Kidney epithelial cell (primary cell): ENCODE measurements at places on chromosomes 1 and 21. TPM values are rescaled to one million over a fixed set of nuclear protein-coding genes. Genes with fewer than 3 reads are reported as not detected.
A peak's percentile ranks its signal among the peaks of the same experiment; 100 is the strongest.

- DNase-seq: peak; percentile 69
Measured at GRCh38 chr1:162136760-162137159, 67.3 kb downstream of the NOS1AP start.

Gene LCK
- total RNA-seq: 6.2 and 10.3 TPM in 2 replicates

Gene OR2AK2
- not detected in 2 replicates for total RNA-seq

DNA sequence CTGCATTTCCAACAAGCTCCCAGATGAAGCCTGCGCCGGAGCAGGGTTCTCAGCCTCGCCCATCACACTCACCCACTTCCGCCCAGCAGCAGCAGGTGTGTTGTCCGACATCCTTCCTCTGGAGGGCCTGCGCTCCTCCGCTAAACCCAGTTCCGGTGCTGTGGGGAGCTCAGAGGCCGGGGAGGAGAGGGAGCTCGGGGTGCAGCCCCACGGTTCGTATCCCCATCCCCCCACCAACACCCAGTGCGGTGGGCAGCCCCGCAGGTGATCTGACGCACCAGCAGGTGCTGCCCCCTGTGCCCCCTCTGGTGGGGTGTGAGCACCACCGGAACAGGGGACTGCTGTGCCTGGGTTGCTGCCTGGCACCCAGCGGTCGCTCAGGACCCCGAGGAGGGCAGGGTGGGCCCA lies 3.4 kb upstream of the PEX10 start:
- no peak for DNase-seq

DNA sequence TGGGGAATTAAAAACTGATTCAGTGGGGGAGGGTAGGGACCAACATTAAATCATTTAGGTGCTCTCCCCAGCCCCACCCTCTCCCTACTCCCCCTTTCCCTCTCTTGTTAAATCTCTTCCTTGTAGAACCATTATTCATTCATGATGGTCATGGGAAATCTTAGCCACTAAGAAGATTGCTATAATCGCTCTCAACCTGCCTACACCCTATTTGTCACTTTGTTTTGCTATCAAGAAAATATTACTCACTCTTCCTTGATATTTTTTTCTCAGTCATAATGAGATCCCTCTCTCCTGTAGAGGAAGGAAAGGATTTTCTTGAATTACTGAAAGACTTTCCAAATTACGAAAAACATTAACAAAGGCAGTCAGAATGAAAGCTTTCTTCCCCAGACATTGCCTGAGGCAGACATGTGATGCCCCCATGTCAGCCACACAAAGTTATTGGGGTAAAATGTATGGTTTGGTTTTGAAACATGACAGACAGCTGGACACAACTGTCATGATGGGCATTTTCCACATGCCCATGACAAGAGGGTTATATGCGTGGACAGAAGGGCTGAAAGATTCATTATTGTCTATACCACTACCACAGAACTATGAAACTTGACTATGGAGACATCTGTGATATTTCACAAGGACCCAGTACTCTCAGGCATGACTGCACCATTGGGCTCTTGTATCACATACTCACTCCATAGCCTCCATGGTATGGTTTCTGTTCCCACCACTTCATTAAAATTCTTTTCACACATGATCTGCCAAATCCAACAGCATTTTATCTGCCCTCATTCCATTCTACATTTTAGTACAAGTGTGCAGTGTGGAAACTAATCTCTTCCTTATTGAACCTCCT lies 420.1 kb downstream of the DISC1 start:
- no peak for DNase-seq

- DNase-seq: no peak
Measured at GRCh38 chr1:167412920-167413319, 105.4 kb downstream of the CD247 start.

DNA sequence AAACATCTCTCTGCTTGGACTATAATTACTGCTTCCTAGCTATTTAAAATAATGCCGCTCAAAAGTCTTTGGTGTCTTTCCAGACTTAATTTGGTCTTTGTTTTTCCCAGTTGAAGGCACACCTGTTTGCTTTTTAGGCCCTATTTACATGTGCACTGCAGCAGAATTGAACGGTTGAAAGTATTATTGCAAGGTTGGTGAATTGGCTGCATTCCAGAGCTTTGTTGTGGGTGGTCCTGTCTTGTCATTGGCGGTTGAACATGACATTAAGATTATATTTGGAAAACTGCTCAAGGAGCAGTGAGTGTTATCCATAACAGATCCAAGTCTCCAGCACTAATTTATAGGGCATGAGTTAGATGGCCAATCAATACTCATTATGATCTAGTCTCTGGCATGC lies 656.3 kb downstream of the PTPRC start:
- DNase-seq: no peak

DNA sequence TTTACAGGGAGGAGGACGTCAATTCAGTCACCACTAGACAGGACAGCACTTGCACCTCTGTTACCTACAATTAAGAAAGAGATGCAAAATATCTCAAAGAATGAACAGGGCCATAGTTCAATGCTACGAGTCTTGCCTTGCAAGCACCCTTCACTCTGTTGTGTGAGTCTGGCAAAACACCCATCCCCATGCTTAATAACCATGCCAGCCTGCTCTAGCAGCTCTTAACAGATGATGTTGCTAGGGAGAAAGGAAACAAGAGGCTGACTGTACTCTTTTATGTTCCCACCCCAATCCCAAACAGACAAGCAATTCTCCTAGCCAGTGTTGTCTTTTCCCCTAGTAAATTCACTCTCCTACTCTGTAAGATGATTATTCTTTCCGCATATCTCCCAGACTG lies 5.3 kb downstream of the CBR1 start:
- no peak for DNase-seq

Gene RWDD3
- 12.1 and 12.3 TPM in 2 replicates for total RNA-seq

GRCh38 chr1:84247425-84248220 lies 53.9 kb upstream of the SAMD13 start:
- peak; percentile 34 for DNase-seq

DNA sequence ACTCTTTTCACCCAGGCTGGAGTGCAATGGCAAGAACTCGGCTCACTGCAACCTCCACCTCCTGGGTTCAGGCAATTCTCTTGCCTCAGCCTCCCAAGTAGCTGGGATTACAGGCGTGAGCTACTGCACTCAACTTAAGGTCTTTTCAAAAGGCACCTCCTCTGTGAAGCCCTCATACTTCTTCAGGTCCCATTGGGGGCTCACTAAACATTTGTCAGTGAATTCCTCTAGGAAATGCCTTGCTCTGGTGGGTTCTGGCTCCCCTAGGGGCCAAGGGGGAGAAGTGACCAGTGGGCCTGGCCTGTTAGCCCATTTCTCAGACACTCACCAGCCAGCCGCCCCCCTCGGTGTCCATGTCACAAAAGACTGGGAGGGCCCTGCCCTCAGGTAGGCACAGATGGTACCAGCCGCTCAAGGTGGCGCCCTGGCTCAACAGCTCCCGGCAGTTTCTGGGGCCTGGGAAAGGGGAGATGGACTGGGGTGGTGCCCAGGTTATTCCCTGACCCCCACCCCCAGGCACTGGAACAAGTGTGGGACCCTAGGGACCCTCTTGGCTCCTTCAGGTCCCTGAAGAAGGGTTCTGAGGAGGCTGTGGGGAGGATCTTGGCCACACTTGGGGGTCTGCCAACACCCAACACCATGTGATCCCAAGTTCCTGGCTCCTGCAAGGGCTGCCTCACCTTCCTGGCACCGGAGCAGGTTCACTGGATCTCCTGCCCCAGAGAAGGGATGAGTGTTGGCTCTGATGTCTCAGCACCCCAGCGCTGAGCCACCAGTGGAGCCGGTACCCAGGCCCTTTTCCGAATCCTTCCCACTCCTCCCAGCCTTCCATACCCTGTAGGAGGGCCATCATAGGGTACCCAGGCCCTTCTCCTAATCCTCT lies 1.6 kb downstream of the FCN3 start:
- DNase-seq: no peak

Gene TMPRSS3
- total RNA-seq: 3.8 and 4.1 TPM in 2 replicates

- no peak for DNase-seq
Measured at GRCh38 chr1:184322253-184322652, 64.6 kb upstream of the C1orf21 start.

DNA sequence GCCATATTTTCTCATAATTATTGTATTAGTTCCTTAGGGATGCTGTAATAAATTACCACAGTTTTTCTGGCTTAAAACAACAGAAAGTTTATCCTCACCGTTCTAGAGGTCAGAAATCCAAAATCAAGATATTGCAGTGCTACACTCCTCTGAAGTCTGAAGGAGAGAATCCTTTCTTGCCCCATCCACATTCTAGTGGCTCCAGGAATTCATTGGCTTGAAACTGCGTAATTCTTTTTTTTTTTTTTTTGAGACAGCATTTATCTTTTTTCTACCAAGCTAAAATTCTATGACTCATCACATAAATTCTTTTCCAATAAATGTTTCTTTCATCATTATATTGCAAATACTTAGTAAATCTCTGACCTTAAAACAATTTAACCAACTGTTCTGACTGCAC lies 451.0 kb upstream of the RGS18 start:
- DNase-seq: no peak

GRCh38 chr1:114079596-114080190 lies 74.0 kb downstream of the SYT6 start:
- no peak for DNase-seq

- no peak for DNase-seq
Measured at GRCh38 chr1:99784143-99784542, 17.7 kb upstream of the FRRS1 start.

Gene RXFP4
- total RNA-seq: not detected in 2 replicates

Gene PADI4
- total RNA-seq: not detected in 2 replicates

DNA sequence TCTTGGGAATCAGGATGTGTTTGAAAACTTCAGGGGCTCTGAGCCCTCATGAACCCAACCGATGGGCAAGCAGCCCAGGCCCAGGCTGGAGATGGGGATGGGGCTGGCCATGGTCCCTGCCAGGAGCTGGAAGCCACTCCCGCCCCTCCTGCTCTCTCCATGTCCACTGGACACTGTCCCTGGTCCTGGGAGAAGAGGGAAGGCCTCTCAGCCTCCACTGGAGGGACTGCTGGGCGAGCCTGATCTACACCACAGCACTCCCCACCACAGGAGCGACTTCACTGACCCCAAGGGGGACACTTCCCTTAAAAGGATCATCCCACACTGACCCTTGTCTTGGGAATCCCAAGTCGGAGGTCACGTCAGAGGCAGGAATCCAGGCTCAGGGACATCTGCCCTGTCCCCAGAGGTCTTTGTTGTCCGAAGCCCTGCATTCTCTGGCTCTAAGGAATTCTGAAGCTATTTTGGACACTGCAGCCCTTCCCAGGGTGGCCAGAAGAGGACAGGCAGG lies 16.9 kb upstream of the COL18A1 start:
- no peak for DNase-seq

Gene CLDN8
- total RNA-seq: not detected in 2 replicates

DNA sequence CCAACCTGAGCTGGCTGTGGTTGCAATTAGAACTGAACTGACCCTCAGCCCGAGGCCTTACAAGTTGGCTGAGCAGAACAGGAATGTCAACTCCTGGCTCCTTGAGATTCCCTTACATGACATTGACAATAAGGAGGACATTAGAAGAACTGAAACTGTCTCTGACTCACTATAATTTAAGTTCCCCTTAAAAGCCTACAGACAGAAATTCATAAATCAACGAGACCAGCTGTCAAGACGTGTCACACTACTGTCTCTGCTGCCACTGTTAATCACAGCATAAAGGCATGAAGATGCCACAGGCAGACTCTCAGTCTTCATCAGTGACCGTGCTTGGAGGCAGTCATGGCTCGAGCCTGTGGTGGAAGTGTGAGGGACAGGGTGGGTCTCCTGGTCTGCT lies 168.8 kb downstream of the GABPA start:
- DNase-seq: no peak
